ENCODE measurements at places on chromosomes 13 and 19.

GRCh38 chr13:28429685-28430290 is 65.1 kb downstream of the FLT1 start:
- DNase-seq, result no peak

DNA sequence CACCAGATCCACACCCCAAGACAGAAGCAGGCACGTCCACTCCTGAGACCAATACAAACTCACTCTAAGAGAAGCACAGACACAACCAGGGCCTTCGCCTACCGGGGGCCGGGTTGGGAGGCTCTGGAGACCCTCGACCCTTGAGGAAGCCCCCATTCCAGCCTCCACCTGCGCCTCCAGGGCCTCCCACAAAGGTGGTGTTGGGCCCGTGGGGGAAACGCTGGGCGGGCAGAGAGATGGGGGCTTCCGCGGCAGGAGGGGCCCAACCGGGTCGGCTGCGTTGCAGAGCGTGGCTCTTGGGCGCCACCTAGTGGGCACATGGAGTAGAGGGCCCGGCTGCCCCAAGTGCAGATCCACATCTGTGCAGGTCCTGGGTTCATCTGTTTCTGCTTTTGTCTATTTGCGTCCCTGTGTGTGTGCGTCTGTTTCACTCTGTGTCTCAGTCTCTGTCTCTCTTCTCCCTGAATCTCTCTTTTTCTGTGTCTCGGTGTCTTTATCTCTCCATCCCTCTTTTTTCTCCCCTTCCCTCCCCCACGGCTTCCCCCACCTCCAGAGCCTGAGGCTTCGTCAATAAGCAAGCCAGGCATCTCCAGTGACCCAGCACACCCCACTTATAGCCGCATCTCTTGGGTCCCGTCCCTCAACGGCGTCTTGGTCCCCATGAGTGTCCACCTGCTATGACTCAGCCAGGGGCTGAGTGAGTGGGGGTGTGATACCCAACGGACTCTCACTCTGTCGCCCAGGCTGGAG is 10.5 kb upstream of the TINCR start:
- DNase-seq, result peak; percentile 66

DNA sequence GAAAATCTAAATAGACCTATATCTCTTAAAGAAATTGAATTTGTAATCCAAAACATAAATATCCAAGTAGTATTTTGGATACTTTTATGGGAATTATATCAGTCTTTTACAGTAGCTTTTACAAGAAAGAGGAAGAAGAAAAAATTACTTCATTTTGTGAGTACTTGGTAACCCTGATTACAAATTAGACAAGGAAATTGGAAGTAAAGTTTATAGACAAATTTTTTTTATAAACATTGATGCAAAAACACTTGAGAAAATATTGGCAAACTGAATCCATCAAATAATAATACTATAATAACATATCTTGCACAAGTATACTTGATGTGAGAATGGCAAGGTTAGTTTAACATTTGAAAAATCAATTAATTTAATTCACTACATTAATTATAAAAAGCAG is 954.1 kb upstream of the MIR17HG start:
- DNase-seq, result no peak

DNA sequence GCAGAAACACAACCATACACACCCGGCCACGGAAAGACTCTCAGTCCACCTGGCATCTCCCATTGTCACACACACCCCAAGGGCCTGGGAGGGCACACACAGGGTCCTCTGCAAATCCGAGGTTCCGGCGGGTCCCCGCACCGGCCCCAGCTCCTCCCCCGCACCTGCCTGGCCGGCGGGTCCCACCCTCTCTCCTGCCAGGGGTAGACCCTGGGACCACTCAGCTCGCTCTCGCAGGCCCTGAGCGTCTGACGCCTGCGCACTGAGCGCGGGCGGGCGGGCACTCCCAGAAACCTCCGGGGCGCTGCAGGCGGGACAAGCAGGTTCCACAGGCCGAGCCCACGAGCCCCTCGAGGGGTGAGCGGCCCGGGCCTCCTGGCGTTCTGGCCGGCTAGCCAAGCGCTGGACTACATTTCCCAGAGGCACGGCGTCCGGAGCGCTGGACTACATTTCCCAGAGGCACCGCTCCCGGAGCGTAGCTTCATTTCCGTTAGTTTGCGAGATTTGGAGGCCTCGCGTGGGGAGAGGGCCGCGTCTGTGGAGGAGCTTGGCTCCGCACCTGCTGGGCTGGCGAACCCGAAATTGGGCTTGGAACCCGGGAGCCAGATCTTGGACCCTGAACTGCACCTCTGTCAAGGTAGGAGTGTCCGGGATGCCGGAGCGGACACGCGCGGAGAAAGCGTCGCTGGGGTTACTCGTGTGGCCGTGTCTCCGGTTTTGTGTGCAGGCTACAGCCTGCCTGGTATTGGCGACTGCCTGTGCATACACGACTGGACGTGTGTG is at the start of gene ZNF420:
Gene ZNF420 (plus strand): TSS at position 500 of the 783 bp plus-strand sequence. CDS start 10,686 bp downstream, outside the sequence.
- DNase-seq, result peak; percentile 94

DNA sequence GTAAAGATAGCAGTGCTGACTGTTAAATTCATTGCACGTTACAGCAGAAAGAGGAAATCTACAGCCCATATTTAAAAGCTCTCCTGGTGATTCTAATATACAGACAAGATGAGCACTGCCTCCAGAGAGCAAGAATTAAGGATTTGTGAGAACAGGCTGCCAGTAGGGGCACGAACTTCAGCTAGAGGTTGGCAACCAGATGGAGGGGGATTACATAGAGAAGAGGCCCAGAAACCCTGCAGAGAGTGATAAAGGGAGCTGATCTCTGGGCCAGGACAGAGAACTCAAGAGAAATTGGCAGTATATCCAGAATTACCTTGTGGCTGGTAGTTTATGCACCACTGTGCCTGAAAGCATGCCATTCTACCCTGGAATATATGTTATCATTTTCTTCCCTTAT is 144.8 kb downstream of the UFM1 start:
- no peak for DNase-seq

- DNase-seq, result no peak
These were observed 39.2 kb downstream of the WDFY2 start for GRCh38 chr13:51623473-51623872.

GRCh38 chr19:8361921-8362793 is 1.8 kb upstream of the ANGPTL4 start:
- DNase-seq, result no peak

- no peak for DNase-seq
These were observed 18.8 kb downstream of the C1QTNF9 start for GRCh38 chr13:24328145-24328544.

DNA sequence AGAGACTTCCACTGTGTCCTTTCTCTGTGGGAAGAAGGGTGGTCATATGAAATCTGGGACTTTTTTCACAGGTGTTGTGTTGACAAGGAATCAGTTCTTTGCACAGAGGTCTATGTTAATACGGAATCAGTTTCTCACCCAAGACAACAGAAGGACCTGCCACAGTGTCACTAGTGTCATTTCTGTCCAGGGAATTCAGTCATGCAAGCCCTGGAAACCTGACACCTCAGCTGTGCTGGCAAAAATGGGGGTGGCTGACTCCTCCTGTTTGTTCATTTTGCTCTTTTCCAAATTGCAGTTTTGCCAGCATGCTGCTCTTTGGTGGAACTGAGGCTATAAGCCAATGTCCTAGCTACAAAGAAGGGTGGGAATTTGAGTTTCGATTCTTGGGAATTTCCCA is 49.8 kb upstream of the ESD start:
- no peak for DNase-seq

- DNase-seq, result no peak
These were observed 28.5 kb downstream of the ZNF541 start for GRCh38 chr19:47544476-47544875.

- no peak for DNase-seq
These were observed 83.7 kb upstream of the VSTM2B start for GRCh38 chr19:29442094-29442493.

DNA sequence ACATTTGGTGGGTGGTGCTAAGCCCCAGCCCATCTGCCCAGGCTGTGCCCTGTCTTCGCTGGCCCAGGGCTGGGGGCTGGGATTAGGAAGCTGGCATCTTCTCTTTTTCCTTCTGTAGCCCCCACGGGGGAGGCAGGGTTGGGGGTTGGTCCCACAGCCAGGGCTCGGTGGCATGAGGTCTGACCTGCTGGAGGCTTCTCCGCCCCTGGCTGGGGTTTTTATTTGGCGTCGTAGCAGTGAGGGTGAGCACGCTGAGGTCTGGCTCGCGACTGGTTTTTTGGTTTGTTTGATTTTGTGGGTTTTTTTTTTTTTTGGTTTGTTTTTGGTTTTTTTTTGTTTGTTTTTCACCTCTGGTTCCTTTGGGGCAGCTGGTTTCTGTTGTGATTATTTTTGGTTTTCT is 14.7 kb downstream of the ZNF574 start:
- DNase-seq, result no peak

GRCh38 chr19:31626941-31627340 is 277.7 kb upstream of the TSHZ3 start:
- no peak for DNase-seq

- peak; percentile 62 for DNase-seq
These were observed 1.3 kb upstream of the LRCH1 start for GRCh38 chr13:46551410-46552302.

DNA sequence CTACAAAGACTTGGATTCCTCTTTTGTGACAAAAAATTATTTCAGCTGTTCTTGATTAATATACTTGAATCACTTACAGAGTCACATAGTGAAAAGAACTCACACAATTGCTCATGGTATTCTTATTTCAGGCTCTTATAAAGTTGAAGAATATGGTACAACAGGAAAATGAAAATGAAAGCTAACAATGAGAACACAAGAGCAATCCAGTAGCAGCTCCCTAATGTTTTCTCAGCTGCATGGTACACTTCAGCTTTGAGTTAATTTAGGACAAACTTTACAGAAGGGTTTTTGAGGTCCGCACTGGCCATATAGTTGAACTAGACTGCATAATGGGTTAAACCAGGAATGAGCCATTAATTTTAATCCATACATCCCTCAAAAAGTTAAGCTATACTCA is 1261.8 kb downstream of the SLITRK5 start:
- no peak for DNase-seq

DNA sequence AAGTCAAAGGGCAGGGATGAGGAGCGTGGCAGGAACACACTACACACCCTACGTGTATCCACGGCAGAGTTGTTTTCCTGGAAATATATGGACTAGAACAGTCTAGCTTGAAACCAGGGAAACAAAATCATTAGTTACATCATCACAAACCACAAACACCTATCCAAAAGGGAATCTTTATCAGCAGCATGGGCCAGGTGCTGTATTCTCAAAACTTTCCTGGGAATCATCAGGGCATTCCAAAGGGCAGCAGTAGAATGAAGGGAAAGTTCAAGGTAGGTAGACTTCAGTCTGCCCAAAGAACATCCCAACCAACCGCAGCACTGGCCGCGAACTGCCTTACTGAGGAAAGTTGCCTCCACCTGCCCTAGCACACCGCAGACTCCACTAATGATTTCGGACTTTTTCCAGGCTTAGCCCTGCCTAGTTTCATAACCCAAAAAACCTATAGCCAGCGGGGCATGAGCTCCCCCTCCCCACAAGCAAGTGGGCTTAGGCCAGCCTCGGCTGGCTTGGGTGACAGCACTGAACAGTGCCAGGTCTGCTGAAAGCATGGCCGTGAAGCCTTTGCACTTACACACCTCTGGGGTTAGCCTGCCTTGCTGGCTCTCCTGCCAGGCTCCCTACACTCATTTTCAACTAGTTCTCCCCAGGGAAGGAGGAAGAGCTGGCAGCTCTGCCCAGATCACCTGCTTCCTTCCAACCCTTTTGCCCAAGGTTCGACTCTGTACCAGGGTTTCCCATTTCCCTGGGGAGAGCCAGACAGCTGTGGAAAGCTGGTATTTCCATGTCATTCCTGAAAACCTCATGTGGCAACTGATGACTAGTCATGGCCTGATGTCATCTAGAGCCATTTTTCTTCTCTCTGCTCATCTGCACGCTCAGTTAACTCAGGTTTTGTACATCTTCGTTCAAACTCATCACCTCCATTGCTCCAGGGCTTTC is 77.3 kb upstream of the UBAC2 start:
- DNase-seq, result no peak

GRCh38 chr19:52664461-52664860 is 26.3 kb upstream of the ZNF83 start:
- no peak for DNase-seq

DNA sequence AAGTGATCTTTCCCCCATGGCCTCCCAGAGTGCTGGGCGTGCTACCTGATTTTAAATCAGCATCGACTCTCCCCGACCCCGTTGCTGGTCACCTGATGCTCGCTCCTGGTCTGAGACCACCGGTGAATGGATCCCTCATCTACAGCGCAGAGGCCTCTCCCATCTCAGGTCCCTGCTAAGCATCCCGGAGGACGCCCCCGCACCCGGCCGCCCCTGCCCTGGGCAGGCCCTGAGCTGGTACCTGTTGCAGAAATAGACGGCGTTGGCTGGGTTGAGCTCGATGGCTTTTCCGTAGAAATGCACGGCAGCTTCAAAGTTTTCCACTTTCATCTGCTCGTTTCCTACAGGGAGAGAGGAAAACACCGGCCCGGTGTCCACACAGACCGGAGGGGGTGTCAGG is 18.1 kb downstream of the SGTA start:
- no peak for DNase-seq

GRCh38 chr19:51572908-51573307 is 1.8 kb downstream of the ZNF175 start:
- no peak for DNase-seq

GRCh38 chr19:4728871-4729270 is 5.2 kb upstream of the DPP9 start:
- no peak for DNase-seq

- peak; percentile 37 for DNase-seq
These were observed 73.1 kb downstream of the TNFSF13B start for GRCh38 chr13:108342369-108343289.

DNA sequence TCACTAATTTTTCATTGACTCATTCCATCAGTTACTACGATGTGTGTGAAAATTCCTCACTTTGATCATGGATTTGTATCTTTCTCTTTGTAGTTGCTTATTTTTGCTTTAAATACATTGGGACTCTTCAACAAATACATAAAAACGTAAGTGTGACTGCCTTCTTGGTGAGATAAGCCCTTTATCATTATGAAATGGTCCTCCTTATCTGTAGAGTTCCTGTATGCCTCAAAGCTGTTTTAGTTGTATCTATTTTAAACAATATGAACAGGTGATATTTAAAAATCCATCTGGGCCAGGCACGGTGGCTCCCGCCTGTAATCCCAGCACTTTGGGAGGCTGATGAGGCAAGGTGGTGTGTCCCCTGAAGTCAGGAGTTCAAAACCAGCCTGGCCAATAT is 11.3 kb downstream of the DCUN1D2 start:
- no peak for DNase-seq

All from CD4-positive, alpha-beta T cell treated with Interleukin-10 for 1 hour (primary cell).